NCI-H748 treated with DMSO at 0.1 percent for 48 hours (cell line): ENCODE measurements at places on chromosomes 4 and X.
A peak's percentile ranks its signal among the peaks of the same experiment; 100 is the strongest.

- DNase-seq, result no peak
Observed at GRCh38 chr4:14908635-14909034, 93.6 kb upstream of the CPEB2 start.

DNA sequence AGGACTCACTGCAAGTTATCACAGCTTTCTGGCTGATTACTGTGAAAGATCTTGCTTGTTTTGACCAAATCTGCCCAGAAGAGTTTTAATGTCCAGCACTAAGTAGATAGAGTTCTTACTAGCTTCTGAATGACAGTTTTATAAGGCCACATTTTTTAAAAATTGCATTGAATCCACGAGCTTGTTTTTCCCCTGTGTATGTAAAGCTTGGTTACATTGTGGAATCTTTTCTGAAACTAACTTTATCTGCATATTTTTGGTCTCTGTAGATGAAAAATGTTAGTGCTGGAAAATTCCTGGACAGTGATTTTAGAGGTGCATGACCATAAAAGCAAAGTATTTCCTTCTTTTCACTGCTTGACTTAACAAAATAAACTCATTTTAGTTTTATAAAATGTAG is 650.3 kb upstream of the FAM241A start:
- no peak for DNase-seq

DNA sequence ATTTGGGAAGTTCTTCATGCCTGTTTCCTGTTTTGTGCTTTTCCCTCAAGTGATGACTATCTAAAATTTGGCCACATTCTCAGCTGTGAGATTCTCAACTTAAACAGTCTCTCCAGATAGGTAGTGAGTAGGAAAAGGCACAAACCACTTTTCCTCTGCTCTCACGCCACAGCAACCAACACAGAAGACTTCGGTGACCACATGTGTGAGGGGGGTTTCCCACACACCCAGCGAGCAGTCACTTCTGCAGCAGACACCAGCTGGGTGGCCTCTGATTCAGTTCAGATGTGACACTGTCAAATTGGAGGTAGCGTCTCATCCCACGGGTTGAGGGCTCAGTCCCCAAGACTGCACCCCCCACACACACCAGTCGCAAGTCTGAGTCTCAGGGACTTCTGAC is 25.1 kb upstream of the CLDN34 start:
- DNase-seq, result no peak

DNA sequence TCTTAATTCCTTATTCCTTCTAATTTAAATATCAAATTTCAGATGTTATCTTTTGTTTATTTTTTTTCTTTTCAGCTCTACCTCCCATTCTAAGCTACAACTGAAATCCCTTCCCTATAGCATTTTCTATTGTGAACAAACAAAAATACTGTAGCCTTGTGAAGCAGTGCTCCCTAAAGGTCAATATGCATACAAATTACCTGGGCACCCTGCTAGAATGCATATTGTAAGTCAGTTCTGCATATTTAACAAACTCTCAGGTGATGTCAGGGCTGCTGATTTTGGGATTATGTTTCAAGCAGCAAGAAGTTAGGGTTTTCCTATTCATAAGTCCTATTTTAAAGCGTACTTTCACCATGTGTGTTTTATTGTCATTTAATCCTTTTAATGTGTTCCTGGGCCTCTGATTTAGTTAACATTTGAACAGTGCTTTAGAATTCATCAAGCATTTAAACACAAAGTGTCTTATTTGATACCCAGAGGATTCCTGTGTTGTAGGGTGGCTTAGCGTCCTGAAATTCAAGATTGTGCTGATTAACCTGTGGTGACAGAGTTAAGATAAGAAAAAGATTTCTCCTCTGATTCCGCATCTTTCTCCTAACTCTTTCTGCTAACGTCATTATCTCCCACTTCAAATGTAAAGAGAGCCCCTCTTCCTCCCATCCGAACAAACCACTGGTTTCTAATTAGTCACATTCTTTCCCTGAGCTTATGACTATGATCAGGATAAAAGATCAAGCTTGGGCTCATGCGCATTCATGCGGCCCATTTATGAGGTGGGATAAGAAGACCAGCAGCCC is 221.3 kb downstream of the ANK2 start:
- DNase-seq, result no peak

DNA sequence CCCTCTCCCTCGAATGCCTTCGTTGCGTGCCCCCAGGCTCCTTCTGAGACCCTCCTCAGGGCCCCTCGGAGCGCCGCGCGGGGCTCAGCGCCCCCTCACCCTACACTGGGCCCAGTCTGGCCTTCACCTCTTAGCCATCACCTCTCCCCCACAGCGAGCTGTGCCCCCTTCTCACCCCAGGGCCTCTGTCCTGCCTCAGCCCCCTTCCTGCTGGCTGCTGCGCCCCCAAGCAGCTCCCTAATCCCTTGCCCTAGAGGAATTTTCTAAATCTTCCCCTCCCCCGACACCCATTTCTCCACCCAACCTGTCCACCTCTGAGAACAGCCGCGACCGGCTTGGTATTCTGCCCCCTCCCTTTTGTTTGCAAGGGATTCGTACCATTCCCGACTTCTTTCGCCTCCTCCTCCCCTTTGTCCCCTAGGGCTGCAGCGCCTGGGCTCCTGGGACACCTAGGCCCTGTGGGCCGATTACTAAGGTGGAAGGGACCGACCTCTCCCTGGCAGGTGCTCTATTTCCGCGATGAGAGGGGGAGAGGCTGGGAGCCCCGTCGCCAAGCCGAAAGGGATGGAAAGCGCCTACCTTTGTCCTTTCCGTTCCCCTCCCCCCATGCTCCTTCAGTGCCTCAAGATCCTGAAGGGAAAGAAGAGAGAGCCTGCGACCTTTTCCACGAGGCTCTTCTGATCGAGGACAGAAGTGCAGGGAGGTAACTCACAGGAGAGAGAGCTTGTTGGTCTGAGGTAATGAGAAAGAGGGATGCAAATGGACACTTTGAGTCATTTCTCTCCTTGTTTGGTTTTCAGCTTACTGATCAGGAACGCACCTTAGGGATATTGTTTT is 10.9 kb downstream of the DLG3 start:
- DNase-seq, result peak; percentile 3

GRCh38 chr4:13920111-13920875 is 292.8 kb upstream of the BOD1L1 start:
- DNase-seq, result no peak

DNA sequence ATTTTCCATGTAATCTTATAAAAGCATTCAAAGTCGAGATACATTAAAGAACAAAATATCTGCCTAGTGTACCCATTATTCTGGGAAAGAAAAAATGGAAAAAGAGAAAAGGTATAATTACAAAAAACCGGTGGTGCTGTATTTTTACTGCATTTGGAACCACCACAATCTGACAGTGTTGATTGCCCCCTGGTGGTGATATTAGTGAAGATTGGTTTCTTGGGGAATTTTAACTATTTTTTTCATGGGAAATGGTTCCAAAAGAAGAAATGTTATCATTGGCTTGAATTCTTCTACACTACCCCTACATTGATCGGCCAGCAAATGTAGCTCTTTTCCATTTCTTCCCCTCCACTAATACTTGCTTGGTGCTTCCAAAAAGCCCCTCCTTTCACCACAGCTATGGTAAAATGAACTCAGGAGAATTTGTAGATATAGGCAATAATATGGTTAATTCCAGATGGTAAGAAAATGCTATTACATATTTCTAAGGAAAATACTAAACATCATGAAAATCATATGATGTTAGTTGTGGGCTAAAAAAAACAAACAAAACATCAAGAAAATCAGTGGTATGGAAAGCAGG is 50.0 kb downstream of the COX18 start:
- no peak for DNase-seq

DNA sequence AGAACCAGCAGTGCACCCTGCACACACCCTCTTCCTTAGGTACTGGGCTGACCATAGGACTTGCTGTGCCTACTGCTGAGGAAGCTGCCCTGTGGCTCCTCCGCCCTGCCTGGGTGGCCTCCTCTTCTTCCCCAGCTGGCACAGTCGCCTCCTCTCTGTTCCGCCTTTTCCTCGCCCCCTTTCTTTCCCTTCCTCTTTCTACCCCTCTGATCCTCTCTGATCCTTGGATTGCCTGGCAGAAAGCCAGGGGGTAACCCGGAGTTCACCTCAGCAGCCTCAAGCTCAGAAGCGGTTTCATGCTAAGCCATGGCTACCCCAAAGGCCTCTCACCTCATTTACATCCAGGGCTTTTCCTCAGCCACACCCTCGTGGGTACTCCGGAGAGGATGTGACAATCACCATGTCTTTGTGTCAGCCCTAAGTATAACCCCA is 136.2 kb downstream of the SMIM20 start:
- no peak for DNase-seq

- no peak for DNase-seq
Observed at GRCh38 chr4:112647785-112648184, 10.8 kb downstream of the LARP7 start.

GRCh38 chrX:31350808-31351074 is 278.9 kb upstream of the FTHL17 start:
- no peak for DNase-seq

DNA sequence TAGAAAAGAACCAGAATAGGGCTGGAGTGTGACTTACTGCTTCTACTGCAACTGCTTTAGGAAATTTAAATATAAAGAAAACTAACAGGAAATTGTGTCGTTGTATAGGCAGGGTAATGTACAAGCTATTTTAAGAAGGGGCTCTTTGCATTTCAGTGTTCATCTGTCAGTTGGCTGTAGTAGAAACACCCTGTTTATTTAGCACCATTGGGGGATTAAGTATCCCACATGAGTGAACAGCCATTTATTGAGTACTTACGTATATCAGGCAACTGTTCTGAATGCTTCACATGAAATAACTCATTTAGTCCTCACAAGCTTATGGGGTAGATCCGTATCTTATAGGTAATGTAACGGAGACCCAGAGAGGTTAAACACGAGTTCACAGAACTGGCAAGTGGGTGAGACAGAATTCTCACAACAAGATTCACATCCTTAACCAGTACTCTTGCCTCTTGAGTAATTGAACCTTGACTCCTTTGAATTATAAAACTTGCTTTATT is 23.9 kb downstream of the STIM2 start:
- DNase-seq, result no peak

GRCh38 chr4:10461850-10462400 is 4.7 kb upstream of the ZNF518B start:
- no peak for DNase-seq

DNA sequence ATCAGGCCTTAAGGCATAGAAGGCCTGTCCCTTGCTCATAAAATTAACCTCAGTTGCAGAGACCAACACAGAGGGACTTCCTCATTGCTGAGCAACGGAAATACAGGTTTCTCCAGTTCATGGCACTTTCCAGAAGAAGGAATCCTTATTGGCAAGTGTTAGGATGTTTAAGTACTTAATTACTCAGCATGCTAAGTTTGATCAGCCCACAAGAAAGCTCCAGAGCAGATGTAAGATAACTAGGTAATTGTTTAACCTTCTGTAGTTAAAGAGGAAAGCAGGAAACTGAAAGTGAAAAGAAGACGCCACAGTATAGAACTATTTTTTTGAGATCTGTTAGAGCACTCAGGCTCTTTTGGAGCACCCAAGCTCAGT is 33.5 kb downstream of the SMS start:
- no peak for DNase-seq

DNA sequence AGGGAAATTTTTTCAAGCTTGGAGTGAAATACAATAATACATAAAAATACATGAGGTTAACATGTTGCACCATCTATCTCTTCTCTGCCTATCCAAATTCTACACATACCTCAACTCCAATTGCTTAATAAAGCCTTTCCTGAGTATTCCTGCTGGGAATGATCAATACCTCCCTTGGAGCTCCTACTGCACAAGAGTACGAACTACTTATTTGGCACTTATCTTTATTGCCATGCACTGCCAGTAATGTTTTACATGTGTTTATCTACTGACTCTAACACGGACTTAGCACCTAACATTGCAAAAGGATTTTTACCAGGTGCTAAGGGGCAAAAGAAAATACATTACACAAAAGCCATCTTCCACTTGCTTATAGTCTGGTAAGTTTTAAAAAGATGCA is 80.2 kb downstream of the ADGRA3 start:
- no peak for DNase-seq

DNA sequence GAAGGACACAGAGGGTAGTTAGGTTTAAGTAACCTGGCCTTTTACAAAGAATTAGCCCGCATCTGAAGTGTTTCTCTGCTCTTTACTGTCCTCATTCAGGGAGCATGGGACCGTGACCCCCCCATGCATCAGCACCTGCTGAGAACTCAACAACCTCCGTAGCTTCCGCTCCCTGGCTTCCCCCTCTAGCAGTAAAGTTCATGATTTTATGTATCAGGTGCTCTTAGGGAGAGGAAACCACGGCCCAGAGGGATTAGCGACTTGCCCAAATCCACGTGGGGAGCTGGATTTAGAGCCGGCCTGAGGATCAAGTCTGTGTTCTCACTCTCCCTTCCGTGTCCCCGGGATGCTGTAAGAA is 284.6 kb upstream of the GATB start:
- DNase-seq, result no peak

DNA sequence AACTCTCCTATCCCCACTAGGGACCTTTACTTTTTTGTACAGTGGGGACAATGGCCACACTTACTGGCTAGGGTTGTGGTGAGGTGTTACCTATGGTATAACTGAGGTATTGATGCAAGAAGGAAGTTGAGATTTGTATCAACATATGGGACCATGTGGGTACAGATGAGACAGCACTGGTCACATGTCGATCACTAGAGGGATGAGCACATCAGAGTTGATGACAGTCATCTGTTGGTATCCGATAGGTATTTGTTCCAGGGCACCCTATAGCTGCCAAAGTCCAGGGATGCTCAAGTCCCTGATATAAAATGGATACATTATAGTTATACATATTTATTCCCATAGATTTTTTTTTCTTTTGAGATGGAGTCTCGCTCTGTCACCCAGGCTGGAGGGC is 12.6 kb upstream of the SLC10A3 start:
- DNase-seq, result no peak

GRCh38 chrX:12820737-12821136 is 29.5 kb downstream of the PRPS2 start:
- no peak for DNase-seq

DNA sequence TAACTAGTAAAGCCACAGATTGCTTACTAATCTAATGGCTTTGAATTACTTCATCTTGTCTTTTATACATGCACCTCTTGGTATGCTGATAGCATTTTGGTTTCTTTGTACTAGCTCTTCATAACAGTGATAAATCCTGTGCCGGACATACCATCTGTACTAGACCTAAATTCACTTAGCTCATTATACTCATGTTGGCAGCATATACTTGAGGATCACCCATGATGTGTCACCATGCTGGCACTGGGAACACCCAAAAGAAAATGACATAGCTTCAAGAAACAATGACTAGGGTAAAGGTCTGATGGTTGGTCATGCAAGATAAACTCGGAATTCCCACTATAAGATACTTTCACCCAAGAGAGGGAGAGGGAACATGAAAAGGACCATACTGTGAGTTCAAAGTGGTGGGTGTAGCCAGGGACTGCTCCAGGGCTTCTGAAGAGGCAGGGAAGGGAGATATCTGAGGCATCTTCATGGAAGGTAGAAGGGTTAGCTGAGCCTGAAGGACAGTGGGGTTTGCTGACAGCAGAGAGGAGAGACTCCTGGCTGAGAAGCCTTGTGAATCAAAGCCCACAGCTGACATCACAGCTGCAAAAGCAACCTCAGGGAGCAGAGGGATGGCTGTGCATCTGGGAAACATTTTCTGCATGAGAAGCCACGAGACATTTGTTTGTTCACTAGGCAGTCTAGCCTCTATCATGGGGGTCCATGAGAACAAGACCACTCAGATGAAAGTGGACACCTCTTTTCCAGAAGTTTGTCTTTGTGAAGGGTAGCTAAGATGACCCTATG is 314.2 kb downstream of the RAB28 start:
- DNase-seq, result no peak
